ENCODE measurements at places on chromosomes 7 and 10.

DNA sequence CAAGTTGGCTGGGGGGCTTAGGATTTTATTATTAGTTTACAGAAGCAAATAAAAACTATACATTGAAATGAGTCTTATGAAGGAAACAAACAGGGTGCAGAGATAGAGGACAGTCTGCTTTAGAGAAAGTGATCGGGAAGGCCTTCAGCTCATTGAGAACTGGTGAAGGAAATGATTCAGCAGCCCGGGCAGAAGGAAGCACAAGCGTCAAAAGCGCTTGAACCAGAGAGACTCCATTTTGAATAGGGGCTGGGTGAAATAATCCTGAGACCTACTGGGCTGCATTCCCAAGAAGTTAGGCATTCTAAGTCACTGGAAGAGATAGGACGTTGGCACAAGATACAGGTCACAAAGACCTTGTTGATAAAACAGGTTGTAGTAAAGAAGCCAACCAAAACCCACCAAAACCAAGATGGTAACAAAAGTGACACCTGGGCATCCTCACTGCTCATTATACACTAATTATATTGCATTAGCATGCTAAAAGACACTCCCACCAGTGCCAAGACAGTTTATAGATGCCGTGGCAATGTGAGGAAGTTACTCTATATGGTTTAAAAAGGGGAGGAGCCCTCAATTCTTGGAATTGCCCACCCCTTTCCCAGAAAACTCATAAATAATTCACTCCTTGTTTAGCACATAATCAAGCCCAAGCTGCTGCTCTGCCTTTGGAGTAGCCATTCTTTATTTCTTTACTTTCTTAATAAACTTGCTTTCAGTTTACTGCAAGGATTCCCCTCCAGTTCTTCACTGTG lies 83.1 kb upstream of the MPP7 start:
- no peak for DNase-seq

GRCh38 chr10:5229019-5229418 lies 32.4 kb downstream of the AKR1C4 start:
- DNase-seq = no peak

DNA sequence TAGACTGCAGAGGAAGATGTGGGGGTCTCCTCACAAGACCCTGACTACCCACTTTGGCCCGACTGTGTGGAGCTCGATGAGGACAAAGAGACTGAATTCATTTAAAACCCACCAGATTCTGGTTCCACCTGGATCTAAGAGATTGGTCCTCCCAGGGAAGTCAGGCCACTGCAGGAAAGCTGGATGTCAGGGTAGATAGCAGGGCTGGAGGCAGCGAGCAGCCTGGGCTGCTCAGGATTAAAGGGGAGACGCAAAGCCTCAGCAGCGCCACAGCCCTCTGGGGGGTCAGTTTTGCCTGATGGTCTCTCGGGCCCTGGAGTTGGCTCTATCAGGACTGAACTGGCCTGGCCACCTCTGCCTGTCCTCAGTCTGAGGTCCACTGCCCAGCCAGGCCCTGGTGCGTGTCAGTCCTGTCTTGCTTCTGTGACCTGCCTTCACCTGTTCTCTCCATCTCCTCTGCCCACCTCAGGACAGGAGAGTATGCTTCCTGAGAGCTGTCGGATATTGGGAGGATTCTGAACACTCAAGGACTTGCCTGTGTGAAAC lies 12.2 kb upstream of the KLRG2 start:
- DNase-seq = no peak

DNA sequence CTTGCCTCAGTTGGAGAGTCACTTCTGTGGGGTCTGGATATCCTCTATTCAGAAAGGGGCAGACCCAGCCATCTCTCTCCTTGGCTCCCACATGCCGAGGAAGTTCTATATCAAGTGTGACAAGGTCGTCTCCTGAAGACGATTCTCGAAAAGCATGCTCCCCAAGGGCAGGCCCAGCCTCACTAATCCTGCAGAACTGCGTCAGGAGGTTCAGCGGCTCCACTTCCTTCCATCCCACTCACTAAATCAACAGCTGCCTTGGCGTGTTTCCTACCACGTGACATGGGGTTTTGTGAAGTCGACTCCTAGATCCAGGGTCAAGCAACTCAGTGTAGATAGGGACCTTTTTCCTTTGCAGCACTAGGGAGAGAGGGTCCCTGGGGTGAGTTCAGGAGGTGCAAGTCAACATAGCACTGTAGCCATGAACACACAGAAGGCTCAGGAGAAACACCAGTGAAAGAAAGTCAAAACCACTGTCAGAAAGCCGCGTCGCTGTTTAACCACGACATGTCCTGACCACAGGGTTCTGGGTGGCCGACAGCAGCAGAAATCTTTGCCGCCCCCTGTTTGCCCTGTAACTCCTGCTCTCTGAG lies 156.4 kb downstream of the PRPF18 start:
- no peak for DNase-seq

- no peak for DNase-seq
Measured at GRCh38 chr10:23439961-23440889, 1.4 kb downstream of the OTUD1 start.

GRCh38 chr7:104123786-104124185 lies 84.0 kb downstream of the ORC5 start:
- DNase-seq = no peak

DNA sequence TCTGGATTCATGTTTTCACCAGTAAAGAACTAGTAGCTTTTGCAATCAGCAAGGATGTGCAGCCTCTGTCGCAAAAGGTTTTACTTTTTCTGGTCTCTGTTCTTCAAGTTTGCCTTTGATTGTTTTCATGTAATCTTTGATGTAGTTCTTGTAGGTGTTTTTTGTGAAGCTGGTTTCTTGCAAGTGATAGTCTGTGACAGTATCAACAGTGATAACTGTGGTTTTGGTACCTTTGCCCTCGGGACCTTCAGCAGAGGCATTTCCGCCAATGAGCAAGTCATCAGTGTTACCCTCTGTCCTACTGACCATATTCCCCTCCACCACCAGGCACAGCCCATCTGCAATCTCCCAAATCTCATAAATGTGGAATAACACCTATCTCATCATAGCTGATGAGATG lies 55.1 kb downstream of the IPMK start:
- DNase-seq = no peak
